Naive B cell (primary cell): ENCODE measurements at places on chromosomes 7 and 10. TPM values are rescaled to one million over a fixed set of nuclear protein-coding genes. Genes with fewer than 3 reads are reported as not detected.

DNA sequence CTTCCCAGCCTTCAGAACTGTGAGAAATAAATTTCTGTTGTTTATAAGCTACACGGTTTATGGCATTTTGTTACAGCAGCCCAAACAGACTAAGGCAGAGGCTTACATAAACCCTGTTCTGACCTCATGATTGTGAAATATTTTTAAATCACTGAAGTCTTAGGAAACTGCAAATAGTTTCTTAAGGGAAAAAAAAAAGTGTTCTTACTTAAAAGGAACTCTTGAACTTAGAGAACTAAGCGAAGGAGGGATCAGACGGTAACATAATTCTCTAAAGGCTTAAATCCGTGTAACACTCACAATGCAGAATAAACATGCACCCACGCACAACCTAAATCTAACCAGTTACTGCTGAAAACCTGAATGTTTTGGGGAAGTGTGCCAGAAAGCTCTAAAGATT is 749.1 kb upstream of the LRRTM3 start:
- DNase-seq, result no peak

- no peak for DNase-seq
These were observed 227.8 kb upstream of the BMPER start for GRCh38 chr7:33677556-33677955.

- DNase-seq, result no peak
These were observed 128.5 kb downstream of the DKK1 start for GRCh38 chr10:52442576-52442975.

DNA sequence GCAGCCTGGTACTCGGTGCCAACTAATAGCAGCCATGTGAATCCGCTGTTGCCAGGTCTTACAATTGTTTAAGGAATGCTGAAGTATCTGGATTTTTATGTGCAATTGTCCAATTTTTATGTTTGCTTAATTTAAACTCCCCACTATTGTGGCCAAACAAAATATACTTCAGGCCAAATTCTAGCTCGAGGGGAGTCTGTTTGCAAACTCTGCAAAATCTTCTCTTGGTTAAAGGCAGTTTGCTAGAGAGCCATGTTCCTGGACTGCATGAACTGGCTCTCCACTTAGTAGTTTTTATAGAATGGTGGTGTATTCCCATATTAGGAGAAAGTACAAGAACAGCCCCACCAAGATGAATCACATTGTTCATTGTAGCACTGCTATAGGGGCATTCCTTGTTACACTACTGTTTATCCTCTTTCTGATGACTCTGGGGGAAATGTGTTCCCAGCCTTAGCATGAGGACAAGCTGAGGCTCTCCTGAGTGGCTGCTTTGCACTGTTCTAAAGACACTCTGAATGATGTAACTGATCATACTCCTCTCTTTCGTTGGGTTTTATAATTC is 178.0 kb upstream of the GLI3 start:
- DNase-seq, result no peak

CFAP43 gene
- polyA plus RNA-seq, result not detected
